CD4-positive, alpha-beta T cell treated with Interleukin-1 beta for 1 hour (primary cell): ENCODE measurements at places on chromosomes 1 and 21.

DNA sequence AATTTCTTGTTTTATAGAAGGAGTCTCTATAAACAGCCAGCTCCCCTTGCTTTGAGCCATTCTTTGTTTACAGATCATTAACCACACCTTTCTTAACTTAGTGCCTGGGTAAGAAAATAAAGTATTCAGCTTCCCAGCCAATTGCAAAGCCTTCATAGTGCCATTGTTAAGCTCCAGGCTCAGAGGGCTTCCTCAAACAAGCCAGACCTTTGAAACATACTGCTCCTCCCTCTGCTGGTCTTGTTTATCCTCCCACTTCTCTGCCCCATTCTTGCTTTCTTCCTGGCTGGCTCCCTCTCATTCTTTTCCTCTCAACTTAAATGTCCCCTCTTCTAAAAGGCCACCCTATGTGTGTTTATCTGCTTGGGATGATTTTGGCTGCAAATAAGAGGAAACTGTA is 319.4 kb upstream of the ST6GALNAC5 start:
- DNase-seq = no peak

- DNase-seq = no peak
These were observed 41.7 kb upstream of the CD2 start for GRCh38 chr1:116712510-116712909.

DNA sequence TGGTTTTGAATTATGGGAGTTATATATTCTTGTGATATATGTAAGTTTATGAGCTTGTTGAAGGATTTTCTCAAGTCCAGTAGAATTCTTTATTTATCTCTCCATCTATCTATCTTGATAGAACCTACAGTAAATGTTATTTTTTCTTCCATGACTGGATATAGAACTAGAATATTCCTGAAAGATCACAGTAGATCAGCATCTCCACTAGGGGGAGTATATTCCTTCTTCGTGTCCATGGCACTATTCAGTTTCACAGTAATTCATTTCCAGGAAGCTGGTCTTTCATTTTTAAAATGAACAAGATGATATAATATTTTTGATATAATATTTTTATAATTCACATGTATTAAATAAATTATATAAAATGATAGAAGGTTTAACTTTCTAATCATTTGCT is 18.8 kb downstream of the TMPRSS15 start:
- no peak for DNase-seq

GRCh38 chr21:26844258-26845065 is 747 bp downstream of the ADAMTS1 start:
- DNase-seq = no peak

GRCh38 chr1:94754095-94754494 is 66.1 kb upstream of the SLC44A3 start:
- no peak for DNase-seq

- DNase-seq = no peak
These were observed 58.2 kb downstream of the WLS start for GRCh38 chr1:68173936-68174737.

- DNase-seq = no peak
These were observed 122.5 kb downstream of the KIF26B start for GRCh38 chr1:245277276-245277675.

DNA sequence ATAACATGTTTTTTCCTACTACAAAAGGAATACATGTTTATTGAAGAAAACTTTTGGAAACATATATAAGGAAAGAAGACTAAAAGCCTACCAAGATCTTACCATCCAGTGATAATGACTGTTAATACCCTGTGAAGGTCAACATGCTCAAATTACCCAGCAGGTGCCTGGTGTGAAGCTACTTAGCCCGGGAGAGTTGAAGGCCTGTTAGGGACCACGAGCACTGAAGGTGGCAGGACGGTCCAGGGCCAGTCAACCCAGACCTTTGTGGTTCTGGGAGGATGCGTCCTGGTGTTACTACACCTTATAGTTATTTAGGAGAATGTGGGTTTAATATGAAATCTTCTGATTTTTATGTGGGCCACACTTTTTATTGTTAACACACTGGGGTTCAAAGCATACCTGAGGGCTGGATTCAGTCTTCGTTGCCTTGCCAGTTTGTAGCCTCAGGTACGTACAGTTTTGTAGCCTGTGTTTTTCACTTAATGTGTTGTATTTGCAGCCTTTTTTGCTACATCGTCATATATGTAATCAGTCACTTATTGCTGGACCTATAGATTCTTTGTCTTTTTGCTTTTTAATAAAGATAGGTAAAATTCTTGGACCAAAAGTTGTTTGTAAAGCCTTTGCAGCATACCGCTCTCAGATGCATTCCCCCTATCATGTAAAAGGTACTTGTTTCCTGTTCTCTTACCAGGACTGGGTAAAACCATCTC is 9.8 kb downstream of the ITSN1 start:
- DNase-seq = no peak
